ENCODE measurements at places on chromosomes 6 and 20. TPM values are rescaled to one million over a fixed set of nuclear protein-coding genes. Genes with fewer than 3 reads are reported as not detected.

DNA sequence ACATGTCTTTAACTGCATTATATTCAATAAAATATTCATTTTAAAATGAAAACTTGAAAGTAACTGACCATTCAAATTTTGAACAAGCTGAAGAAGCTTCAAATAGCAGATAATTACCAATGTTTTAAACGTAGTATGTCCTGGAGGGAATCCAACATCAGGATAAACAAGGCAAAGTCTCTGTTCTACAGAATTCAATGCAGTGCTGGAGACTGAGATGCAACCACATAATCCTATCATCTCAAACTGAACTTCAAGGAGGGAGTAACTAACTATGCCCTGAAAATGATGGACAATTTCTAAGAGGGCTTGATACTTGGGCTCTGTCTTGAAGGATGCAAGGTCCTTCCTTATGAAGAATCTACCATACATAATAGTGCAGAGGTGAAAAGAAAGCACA is 100.7 kb downstream of the PRKN start:
- no peaks in the 10 kb centered on the region for H3K36me3 ChIP-seq
- no peaks in the 10 kb centered on the region for H3K27me3 ChIP-seq
- H3K4me3 ChIP-seq, result no peak overlapping the region

DNA sequence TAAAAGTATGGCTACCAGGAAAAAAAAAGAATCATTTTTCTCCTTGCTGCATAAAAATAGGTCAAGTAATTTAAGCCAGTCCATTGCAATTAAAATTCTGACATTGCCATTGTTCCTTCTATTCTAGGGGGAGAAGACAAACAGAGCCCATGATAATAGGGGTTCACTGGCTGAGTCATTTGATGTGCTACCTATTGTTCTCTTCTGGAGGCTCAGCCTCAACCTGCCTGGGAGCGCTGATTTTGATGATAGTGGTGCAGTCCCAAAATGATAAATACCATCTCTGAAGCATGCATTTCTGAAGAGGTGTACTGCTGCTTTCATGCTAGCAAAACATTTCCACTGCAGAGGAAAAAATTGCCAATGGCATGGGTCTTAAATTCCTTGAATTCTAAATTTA is 5.8 kb downstream of the CITED2 start:
- peaks cover 19% of the 10 kb centered on the region for H3K36me3 ChIP-seq
- no peak overlapping the region for H3K4me3 ChIP-seq
- no peak for DNase-seq
- H3K27ac ChIP-seq, result no peak overlapping the region
- H3K27me3 ChIP-seq, result no peaks in the 10 kb centered on the region
- peaks cover 46% of the 10 kb centered on the region for H3K4me1 ChIP-seq

DNA sequence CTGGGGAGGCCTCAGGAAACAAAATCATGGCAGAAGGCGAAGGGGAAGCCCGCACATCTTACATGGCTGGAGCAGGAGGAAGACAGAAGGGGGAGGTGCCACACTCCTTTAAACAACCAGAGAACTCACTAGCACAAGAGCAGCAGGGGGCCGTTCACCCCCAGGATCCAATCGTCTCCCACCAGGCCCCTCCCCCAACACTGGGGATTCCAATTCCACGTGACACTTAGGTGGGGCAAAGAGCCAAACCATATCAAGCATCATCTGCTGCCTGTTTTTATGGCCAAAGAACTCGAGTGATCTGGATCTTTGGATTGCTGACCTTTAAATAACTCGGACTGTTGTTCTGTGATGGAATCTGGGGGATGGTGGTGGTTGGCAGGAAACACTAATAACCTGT is 28.0 kb downstream of the PNLDC1 start:
- DNase-seq, result no peak
- H3K36me3 ChIP-seq, result no peaks in the 10 kb centered on the region
- H3K27me3 ChIP-seq, result no peaks in the 10 kb centered on the region
- H3K27ac ChIP-seq, result no peak overlapping the region

GRCh38 chr6:90599151-90599550 is 12.3 kb upstream of the MAP3K7 start:
- peaks cover 18% of the 10 kb centered on the region for H3K27me3 ChIP-seq
- H3K36me3 ChIP-seq, result no peaks in the 10 kb centered on the region

DNA sequence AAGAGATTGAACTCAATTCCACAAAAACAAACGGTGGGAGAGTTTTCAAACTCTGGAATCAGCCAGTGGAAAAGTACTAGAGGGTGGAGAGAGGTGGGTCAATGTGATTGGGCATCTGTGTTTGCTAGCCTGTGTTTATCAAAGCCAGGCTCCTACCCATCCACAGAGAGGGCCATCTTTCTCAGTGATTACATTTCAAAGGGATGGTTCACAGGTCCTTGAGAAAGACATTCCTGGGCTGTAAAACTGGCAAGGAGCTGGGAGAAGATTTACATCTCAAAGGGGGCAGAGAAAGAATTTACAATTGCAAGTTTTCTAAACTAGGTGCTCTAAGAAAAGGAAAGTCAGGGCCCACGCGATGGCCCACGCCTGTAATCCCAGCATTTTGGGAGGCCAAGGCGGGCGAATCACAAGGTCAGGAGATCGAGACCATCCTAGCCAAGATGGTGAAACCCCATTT is 146.8 kb upstream of the UST start:
- no peaks in the 10 kb centered on the region for H3K36me3 ChIP-seq
- peaks cover 3% of the 10 kb centered on the region for H3K4me1 ChIP-seq
- H3K27me3 ChIP-seq, result peaks cover 9% of the 10 kb centered on the region
- no peak overlapping the region for H3K27ac ChIP-seq
- DNase-seq, result no peak

DNA sequence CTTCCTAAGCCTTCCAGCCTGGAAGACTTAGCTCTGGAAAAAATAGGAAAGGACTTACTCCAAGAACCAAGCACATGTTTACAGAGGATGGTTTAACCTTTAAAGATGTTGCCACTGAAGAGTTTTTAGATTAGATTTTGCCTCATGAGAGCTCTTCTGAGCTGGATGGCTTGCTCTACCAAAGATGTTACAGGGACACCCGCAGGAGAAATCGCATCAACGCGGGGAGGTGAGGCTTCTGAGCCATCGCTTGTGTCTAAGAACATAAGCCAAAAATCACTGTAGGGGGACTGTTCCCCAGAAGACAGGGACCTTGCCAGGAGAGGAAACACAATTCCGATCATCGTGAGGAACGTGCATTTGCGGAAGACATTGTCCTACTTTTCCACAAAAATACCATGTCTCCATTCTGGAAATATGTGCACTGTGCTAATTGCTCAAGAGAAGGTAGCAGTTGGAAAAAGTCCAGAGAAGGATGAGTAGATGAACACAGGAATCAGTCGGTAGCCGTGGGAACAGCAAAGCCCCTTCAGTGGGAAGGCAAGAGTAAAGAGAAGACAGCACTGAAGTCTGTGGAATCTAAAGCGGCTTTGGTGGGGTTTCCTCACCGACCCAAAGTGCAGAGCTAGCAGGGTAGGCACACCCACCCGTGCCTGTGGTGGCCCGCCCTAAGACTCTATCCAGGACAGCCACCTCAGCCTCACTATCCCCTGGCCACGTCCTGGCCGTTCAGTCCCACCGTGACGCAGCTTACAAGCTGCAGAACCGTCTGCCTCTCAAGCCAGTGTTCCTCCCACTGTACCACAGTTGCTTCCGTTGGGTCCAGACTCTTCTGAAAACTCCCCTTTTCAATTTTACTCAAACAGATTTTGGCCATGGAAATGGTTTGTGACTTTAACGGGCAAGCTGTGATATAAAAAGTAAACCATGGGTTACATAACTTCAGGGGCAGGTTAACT is 334.8 kb downstream of the NRN1 start:
- no peaks in the 10 kb centered on the region for H3K27me3 ChIP-seq
- peaks cover 2% of the 10 kb centered on the region for H3K36me3 ChIP-seq
- H3K4me1 ChIP-seq, result peaks cover 31% of the 10 kb centered on the region
- H3K27ac ChIP-seq, result no peak overlapping the region
- no peak overlapping the region for H3K4me3 ChIP-seq

DNA sequence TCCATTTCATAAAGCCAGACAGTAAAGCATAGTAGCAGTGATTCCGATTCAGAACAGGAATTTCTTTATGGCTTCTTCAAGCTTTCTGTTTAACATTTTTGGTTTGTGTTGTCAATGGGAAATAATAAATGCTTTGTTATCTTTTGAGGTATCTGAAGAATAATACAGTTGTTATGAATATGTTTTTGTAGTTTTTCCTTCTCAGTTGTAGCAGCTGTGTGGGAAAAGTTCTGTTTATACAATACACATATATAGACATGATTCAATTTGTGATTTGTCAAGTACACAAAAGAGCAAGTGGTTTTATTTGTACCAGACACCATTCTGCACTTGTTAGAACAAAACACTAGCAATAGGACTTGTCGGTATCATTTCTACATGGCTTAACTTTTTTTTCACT is 96.6 kb downstream of the CDYL start:
- no peak overlapping the region for H3K4me3 ChIP-seq
- H3K27me3 ChIP-seq, result no peaks in the 10 kb centered on the region
- H3K36me3 ChIP-seq, result peaks cover 8% of the 10 kb centered on the region
- no peak overlapping the region for H3K27ac ChIP-seq
- DNase-seq, result no peak

DNA sequence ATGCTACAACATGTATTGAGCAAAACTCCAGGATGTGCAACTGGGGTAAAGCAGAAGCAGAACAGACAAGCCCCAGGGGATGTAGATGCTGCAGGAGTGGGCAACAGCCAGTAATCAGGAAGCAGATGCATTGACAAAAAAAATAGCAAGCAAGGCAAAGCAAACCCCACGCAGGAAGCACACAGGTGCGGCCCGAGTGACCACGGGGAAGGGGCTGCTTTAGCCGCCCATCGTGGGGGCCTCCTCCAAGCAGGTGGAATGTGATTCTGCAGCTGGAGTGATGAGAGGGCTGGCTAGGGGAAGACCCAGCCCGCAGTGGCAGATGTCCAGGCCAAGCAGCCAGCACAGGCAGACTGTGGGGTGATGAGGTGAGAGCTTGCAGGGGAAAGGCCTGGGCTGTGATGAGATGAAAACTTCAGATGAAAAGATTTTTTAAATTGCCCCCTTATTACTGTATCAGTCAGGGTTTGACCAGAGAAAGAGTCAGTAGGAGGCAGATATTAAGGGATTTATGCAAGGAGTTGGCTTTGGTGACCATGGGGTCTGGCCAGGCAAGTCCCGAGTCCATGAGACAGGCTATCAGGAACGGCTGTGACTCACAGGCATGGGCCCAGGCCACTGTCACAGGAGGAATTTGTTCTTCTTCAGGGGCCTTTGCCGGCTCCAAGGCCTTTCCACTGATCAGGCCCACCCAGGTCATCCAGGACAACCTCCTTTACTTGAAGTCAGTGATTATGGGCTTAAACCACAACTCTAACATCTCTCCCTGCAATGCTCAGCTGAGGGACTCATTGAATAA is 207.6 kb downstream of the ANKRD60 start:
- no peak overlapping the region for H3K4me3 ChIP-seq
- H3K27me3 ChIP-seq, result peaks cover 13% of the 10 kb centered on the region
- H3K36me3 ChIP-seq, result no peaks in the 10 kb centered on the region
- no peaks in the 10 kb centered on the region for H3K4me1 ChIP-seq
- DNase-seq, result no peak
- no peak overlapping the region for H3K27ac ChIP-seq

DNA sequence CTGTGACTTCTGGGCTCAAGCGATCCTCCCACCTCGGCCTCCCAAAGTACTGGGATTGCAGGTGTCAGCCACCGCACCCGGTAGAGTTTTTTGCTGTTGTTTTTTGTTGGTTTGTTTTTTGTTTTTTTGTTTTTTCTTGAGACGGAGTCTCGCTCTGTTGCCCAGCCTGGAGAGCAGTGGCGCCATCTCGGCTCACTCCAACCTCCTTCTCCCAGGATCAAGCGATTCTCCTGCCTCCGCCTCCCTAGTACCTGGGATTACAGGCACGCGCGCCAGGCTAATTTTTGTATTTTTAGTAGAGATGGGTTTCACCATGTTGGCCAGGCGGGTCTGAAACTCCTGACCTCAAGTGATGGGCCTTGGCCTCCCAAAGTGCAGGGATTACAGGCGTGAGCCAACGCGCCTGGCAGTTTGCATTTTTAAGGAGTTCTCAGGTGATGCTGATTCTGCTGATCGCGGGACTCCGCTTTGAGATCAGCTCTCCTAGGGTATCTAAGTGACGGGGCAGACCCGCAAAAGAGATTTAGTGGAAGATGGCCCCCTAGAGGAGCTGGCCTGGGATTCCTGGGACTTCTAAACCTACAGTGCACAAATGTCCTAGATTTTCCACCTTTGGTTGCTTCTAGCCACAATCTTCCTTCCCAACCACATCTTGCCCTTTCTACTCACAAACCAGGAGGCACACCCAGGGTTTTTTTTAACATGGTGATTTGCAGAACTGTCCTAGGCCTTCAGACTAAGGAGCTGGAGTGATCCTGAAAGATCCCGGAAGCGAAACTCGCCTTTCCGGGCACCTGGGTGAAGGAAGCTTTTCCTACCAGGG is 45.2 kb downstream of the DPPA5 start:
- peaks cover 13% of the 10 kb centered on the region for H3K27me3 ChIP-seq
- no peak overlapping the region for H3K27ac ChIP-seq

The CD24 gene
- total RNA-seq, result 0.51 TPM

GRCh38 chr6:151275566-151275965 is 35.8 kb downstream of the AKAP12 start:
- DNase-seq, result no peak
- peaks cover 7% of the 10 kb centered on the region for H3K27me3 ChIP-seq
- no peak overlapping the region for H3K27ac ChIP-seq
- no peaks in the 10 kb centered on the region for H3K4me1 ChIP-seq
- H3K36me3 ChIP-seq, result no peaks in the 10 kb centered on the region
